Stimulated activated memory B cell treated with anti-CD40 and anti-IgM and Interleukin-4, amounts not matched to agents 10 μg/mL and 1 μg/mL and 100 μg/mL, for 72 hours (primary cell): ENCODE measurements at places on chromosomes 16 and 17.

DNA sequence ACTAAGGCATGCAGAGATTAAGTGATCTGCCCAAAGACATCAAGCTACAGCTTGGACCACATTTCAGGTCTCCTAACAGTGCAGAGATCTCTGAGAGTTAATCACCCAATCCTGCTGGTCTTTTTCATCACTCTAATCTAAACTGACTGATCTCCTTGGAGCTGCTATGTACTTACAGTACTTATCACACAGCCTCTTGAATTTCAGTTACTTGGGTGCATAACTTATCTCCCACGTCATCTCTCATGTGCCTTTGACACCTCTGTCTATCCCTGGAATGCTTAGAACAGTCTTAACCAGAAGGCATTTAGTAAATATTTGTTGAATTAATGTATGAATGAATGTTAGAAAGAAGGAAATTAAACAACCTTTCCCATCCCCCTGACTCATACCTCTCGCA lies 139.0 kb downstream of the SNX11 start:
- no peak for ATAC-seq

- peak; percentile 49 for ATAC-seq
These were observed 22.3 kb upstream of the ZNHIT3 start for GRCh38 chr17:36463916-36464764.

DNA sequence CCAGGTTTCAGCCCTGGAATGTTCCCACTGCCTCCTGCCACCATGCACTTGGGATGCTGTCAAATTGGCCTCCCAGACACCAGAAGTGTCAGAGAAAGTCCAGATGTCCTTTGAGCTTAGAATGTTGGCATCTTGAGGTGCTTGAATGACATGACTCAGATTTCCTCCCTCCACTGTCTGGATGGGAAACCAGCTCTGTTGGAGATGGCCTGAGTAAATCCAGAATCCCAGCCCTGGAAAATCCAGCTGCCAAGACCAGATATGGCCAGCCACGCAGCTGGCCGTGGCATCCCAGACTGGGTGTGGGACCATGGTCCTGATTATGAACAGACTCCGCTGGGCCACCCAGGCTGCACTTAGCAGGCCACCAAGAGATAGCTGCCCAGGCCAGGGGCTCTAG lies 57.0 kb upstream of the CLEC3A start:
- no peak for ATAC-seq

DNA sequence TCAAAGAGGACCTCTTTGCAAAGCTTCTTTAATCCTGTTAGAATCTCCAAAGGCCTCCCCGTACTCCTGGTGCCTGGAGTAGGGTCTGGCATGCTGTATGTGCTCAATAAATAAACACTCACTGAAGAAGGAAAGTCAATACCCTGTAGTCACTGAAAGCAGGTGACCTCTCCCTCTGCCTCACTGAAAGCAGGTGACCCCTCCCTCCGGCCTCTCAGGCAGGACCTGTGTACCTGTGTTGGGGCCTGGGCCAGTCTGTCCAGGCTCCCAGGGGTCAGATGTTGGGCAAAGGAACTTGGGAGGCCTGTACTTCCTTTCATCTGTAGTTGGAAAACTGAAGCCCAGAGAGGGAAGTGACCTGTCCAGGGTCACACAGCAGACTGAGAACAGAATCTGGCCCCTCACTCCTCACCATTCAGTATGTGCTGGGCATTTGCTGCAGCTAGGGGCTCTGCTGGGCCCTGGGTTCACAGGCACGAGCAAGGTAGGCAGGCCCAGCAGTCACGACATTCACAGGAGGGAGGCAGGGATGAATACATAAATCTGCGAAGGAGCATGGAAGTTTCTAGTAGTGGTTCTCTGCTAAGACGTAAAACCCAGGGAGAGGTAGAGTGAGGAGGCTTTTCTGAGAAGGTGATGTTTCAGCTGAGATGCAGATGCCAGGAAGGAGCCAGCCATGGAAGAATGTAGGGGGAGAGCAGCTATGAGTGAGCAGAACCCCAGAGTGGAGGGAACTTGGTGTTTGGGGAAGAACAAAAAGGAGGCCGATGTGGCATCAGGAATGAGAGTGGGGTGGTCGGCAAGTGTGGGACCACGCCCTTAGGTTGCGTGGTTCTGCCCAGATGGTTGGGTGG lies 64.0 kb downstream of the NKD1 start:
- no peak for ATAC-seq

DNA sequence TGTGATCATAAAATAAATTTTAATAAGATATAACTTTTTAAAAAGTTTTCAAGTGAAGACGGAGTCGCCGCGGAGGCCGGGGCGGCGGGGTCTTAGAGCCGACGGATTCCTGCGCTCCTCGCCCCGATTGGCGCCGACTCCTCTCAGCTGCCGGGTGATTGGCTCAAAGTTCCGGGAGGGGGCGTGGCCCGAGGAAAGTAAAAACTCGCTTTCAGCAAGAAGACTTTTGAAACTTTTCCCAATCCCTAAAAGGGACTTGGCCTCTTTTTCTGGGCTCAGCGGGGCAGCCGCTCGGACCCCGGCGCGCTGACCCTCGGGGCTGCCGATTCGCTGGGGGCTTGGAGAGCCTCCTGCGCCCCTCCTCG lies at the start of gene FOXC2:
TSS of gene FOXC2 (plus strand) at position 229 of the 365 bp plus-strand sequence. CDS start 507 bp downstream, outside the sequence.
- ATAC-seq, result no peak

- no peak for ATAC-seq
These were observed 16.2 kb upstream of the CTCF start for GRCh38 chr16:67546091-67546501.

- no peak for ATAC-seq
These were observed 49.5 kb downstream of the CEP112 start for GRCh38 chr17:66142428-66142827.

DNA sequence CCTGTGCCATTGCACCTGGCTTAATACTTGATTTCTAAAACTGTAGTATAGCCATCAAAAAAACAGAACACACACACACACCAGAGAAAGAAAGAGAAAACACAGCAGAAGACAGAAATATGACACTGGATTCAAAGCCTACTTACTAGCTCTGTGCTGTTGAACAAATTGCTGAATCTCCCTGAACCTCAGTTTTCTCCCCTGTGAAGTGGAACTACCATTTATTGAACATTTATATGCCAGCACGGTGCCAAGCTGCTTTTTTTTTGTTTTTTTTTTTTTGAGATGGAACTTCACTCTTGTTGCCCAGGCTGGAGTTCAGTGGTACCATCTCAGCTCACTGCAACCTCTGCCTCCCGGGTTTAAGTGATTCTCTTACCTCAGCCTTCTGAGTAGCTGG lies 13.2 kb upstream of the ALOX12B start:
- no peak for ATAC-seq

- ATAC-seq, result no peak
These were observed 11.7 kb downstream of the NDUFAB1 start for GRCh38 chr16:23584186-23585076.

- ATAC-seq, result peak; percentile 75
These were observed 21.5 kb downstream of the GPR179 start for GRCh38 chr17:38322156-38322779.

DNA sequence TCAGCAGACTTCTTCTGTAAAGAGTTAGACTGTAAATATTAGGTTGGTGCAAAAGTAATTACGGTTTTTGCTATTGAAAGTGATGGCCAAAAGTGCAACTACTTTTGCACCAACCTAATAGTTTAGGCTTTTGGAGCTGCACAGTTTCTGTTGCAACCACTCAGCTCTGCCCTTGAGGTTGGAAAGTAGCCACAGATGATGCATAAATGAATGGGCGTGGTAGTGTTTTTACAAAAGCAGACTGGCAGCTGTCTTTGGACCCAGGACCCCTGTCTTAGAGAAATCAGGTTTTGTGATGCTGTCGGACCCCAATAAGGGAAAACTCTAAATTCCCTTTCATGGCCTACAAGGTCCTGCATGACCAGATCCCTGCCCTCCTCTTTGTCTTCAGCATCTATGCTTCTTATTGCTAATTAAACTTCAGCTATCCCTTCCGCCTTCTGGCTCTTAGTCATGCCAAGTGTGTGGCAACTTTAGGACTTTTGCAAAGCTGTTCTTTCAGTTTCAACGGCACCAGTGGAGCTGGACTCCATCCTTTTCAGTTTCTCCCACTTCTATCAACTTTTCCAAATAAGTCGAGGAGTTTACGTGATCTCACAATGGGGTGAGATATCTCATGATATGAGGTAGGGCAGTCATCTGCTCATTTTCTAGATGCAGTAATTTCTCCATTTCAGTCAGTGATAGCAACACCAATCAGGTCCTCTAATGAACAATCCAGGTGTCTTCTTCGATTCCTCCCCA lies 232.3 kb downstream of the XYLT1 start:
- peak; percentile 72 for ATAC-seq

DNA sequence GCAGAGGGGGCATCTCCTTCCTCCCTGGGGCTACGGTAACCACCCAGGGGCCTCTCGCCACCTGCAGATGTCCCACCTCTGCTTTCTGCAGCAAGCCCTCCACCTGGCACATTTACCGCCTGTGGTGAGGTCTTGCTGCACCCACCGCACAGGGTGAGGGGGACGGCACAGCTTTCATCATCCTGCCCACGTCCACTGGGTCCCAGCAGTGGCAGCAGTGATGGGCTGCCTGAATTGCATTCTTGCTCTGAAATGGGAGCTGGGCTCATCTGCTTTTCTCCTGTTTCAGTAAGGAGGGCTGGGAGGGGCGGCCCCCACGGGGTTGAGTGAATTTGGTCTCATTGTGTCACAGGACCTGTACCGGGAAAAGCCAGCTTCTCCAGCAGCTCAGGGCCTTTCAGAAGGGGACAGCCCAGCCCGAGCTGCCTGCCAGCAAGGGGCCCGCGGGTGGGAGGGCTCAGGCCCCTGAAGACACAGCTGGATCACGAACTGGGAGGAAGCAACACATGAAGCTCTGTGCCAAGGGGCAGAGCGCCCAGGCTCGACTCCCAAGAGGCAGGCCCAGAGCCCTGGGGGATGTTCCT lies 12.7 kb downstream of the DNAAF8 start:
- ATAC-seq, result no peak

GRCh38 chr17:80316431-80316830 lies 55.8 kb downstream of the RNF213 start:
- ATAC-seq, result no peak

DNA sequence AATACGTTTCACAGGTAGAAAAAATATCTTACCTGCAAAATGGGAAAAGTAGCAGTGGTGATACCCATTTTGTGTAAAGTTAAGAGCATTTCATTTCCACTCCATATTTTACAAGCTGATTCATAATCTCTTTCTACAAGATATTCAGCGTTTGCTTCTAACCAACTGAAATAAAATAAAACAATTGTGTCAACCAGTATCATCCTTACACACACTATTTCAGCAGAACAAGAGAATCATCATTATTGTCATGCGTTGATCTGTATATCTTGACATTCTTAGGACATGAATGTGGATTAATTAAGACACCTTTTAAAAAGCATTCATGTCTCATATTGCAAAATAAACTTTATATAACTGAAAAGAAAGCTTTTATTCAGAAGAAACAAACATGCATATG lies 69.8 kb downstream of the BRIP1 start:
- ATAC-seq, result no peak

DNA sequence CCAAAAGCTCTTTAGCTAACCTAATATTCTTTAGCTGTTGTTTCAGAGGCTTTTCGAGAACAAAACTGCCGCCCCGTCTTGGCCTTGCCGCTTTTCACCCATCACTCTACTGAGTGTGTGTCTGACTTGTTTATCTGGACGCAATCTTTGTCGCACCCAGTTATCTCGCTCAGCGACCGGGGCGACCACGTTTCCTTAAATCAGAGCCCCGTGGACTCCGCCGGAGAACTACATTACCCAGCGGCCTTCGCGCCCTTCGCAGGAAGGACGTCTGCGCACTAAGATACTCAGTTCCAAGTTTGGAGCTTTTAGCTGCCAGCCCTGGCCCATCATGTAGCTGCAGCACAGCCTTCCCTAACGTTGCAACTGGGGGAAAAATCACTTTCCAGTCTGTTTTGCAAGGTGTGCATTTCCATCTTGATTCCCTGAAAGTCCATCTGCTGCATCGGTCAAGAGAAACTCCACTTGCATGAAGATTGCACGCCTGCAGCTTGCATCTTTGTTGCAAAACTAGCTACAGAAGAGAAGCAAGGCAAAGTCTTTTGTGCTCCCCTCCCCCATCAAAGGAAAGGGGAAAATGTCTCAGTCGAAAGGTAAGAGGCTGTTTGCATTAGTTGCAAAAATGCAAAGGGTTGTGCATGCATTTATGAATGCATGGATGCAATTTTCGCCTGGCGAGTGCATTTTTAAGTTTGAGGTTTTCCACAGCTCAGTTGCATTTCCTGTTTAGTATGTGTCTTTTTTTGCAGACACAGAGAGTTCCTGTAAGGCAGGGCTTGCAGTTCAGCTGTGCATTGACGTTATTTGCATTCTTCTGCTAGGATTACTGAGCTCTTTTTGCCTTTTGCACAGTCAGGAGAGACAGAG lies at the start of gene MAP2K6:
TSS of gene MAP2K6 (plus strand) at position 290 of the 867 bp plus-strand sequence. CDS start at position 578, 288 bp downstream.
- peak; percentile 98 for ATAC-seq

DNA sequence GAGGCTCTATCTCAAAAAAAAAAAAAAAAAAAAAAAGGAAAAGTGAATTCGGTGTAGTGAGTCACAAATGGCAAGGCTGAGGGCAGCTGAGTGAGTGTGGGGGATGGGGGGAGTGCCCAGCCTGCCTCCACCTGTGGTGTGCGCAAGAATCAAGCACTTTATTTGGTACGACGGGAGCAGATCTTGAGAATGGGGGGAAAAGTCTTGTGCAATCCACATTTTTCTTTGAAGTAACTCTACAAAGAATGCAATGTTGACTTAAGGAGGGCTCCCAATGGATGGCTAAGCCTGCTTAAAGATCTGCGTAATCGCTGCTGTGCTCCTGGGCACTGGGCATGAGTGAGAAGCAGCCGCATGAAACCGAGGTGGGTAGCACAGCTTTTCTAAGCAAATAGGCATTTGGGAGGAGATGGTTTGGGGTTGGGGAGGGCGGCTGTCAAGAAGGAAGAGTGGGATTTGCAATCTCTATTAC lies 28.2 kb downstream of the ATP2C2 start:
- no peak for ATAC-seq

GRCh38 chr16:11112723-11113348 lies 143.2 kb downstream of the SOCS1 start:
- peak; percentile 16 for ATAC-seq

DNA sequence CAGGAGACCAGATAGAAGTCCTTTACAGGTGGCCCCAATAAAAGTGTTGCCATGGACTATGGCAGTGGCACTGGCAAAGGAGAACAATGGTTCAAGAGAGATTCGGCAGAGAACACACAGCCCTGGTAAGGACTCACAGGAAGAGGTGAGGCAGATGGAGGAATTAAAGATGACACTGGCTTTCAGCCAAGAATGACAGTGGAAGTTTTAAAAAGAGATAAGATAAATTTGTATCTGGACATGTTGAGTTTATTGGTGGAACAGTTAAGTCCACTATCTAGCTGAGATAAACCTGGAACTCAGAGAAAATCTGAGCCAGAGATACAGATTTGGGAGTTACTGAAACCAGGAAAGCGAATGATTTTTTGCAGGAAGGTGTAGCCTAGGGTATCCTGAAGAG lies 20.1 kb downstream of the CMC2 start:
- no peak for ATAC-seq

GRCh38 chr17:35152421-35153140 lies 5.0 kb downstream of the UNC45B start:
- no peak for ATAC-seq

DNA sequence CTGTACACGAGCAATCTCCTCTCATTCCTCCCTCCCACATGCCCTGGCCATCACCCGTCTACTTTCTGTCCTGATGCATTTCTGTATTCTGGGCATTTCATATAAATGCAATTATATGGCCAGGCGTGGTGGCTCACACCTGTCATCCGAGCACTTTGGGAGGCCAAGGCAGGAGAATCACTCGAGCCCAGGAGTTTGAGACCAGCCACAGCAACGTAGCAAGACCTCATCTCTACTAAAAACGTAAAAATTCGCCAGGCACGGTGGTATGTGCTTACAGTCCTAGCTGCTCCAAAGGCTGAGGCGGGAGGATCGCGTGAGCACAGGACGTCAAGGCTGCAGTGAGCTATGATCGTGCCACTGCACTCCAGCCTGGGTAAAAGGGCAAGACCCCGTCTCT lies 4.8 kb downstream of the MEAK7 start:
- no peak for ATAC-seq
